Hepatocyte (in vitro differentiated cells): ENCODE measurements at places on chromosomes 1 and 21. TPM values are rescaled to one million over a fixed set of nuclear protein-coding genes. Genes with fewer than 3 reads are reported as not detected.
A peak's percentile ranks its signal among the peaks of the same experiment; 100 is the strongest.

The BGLAP gene
- 0.17 and 0.60 TPM in 2 replicates for total RNA-seq

DNA sequence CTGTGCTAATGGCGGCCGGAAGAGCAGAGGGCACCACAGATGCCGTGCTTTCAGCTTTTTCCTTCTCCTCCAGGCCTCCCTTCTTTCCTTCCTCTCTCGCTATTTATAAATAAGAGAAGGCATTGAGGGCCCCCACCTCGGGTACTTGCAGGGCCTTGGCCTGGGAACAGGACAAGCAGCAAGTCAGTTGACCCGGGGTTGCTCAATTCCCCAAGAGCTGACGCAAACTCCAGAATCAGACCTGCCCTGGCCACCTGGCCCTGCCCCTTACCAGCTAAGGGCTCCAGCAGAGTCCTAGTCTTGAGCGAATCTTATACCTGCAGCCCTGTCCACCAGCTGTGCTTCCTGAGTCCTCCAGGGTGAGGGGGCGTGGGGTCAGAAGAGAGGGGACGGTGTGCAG, 13.5 kb downstream of the TNFRSF1B start:
- DNase-seq, result peak; percentile 47

The NBPF3 gene
- 12.4 and 14.3 TPM in 2 replicates for total RNA-seq

The SAMSN1 gene
- 1.2 and 1.7 TPM in 2 replicates for total RNA-seq

DNA sequence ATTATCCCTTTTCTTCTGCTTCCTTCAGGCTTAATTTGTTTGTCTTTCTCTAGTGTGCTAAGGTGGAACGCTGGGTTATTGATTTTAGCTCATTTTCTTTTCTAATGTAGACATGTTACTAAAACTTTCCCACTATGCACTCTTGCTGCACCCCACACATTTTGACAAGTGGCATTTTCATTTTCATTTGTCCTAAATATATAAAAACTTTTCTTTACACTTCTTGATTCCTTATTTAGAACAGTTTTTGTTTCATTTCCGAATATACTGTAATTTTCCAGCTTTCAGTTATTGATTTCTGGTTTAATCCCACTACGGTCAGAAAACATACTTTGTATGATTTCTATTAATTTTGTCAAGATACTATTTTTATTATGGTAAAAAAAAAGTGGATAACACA, 25.3 kb downstream of the SH3BP5L start:
- no peak for DNase-seq

DNA sequence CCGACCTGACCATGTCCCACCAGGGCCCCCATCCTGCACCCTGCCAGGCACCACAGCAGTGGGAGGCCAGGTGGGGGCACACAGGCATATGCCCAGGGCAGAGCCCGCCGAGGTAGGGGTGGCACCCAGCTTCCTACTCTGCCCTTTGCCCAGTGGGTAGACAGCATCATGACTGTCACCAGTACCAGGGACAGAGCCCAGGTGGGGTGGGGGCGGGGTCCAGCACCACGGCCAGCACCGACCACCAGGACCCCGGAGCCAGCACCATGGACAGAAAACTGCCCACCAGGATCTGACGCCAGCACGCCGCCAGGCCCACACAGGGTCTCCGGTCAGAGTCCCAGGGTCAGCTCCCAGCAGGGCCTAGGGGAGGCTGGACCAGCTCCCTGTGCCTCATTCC, 3.8 kb downstream of the TAS1R3 start:
- DNase-seq, result no peak

GRCh38 chr1:43368646-43369020, 822 bp upstream of the ELOVL1 start:
- DNase-seq, result no peak

The PLPPR4 gene
- total RNA-seq, result 1.2 and 1.5 TPM in 2 replicates

DNA sequence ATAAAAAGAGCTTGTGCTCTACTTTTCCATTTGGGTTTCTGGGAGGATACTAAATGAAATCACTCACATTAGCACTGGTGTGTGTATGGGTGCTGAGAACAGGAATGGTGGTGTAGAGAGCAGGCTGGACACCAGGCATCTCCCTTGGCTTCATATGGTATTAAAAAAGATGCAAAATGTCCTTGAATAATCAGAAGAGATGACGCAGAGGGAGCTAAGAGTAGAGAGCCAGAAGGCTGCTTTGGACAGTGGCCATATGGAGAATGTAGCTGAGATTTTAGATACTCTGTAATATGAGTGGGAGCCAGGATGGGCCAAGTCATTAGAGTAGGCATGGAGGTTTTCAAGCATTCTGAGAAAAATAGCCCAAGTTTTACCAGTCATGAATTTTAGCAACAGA, 112.3 kb upstream of the ZRANB2 start:
- no peak for DNase-seq

The ZNF695 gene
- 1.5 TPM in 2 replicates for total RNA-seq

DNA sequence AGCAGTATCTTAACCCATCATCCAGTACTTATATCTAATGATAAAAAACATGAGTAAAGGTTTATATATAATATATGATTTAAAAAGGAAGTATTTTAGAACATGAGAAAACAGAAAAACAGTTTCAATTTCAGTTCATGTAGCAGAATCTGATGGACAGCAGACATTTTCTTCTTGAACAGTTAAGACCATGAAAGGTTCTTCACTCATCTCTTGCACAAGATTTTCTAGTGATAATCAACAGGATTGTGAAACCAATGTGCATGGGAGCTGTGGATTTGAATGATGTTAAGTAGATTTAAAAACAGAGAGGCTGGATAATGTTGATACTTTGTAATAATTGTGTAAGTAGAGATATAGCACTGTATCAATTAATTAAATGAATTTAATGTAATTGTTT, 1297.6 kb downstream of the BRINP3 start:
- DNase-seq, result no peak

The KRTAP21-2 gene
- total RNA-seq, result not detected in 2 replicates

DNA sequence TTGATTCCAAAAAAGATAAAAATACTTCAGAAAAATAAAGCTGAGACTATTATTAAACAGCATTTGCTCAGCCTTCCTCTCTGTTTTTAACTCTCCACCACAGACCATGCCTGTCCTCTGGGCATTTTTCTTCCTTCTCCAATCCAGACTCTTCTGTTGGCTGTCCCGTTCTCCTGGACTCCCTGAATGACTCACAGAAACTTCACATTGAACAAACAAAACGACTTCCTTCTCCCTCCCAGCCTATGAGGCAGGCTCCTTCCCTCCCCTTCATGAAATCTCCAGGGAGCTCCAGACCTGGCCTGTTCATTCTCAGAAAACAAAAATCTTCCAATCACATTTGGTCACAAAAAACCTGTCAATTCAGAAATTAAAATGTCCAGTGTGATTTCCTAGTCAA, 421.3 kb downstream of the NPHP4 start:
- DNase-seq, result peak; percentile 19

DNA sequence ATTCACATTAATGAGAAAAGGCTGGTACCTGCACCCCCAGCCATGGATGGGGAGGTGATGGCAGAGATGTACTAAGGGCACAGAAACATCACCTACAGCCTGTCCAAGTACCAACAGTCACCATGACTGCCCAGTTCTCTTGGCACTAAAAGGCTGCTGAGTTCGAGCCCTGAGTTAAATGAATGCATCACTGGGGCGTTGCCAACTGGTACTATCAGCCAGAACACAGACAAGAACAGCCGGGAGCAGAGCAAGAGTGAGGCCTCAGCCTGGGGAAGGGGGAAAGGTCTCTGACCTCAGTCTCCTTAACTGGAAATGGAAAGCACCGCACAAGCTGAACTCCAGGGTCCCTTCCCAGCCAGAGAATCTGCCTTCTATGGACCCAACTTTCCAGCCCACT, 60.5 kb downstream of the GLIS1 start:
- no peak for DNase-seq

The KPRP gene
- total RNA-seq, result not detected in 2 replicates
